ENCODE measurements at places on chromosomes 1 and 21.

- DNase-seq, result no peak
These were observed 34.8 kb downstream of the KIAA1614 start for GRCh38 chr1:180947499-180947885.

DNA sequence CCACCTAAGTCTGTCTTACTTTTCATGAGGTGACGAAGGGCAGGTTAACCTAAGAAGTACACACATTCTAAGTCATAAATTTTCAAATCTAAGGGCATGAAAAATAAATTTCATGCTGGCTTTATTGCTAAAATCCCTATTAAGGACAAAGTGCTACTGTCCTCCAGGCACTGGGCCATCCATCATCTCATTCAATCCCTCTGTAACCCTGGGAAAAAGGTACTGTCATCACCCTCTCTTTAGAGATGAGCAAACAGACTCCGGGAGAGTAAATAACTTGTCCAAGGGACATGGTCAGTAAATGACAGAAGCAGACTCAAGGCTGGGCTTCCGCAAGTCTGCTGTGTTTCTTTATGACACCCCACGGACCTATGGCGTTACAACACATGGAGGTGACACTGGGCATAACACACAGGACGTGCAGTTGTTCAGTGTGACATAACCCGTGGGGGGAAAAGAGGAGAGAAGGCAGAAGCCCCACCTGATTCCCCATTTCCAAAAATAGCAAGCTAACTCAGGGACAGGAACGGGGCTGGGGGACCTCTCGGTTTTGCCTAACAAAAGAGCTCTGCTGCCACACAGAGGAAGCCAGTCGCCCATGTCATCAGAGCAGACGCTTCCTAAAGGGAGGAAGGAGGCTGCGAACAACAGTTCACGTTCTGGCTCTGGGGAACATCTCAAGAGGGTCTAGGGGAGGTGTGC, 12.5 kb upstream of the SRM start:
- no peak for DNase-seq

DNA sequence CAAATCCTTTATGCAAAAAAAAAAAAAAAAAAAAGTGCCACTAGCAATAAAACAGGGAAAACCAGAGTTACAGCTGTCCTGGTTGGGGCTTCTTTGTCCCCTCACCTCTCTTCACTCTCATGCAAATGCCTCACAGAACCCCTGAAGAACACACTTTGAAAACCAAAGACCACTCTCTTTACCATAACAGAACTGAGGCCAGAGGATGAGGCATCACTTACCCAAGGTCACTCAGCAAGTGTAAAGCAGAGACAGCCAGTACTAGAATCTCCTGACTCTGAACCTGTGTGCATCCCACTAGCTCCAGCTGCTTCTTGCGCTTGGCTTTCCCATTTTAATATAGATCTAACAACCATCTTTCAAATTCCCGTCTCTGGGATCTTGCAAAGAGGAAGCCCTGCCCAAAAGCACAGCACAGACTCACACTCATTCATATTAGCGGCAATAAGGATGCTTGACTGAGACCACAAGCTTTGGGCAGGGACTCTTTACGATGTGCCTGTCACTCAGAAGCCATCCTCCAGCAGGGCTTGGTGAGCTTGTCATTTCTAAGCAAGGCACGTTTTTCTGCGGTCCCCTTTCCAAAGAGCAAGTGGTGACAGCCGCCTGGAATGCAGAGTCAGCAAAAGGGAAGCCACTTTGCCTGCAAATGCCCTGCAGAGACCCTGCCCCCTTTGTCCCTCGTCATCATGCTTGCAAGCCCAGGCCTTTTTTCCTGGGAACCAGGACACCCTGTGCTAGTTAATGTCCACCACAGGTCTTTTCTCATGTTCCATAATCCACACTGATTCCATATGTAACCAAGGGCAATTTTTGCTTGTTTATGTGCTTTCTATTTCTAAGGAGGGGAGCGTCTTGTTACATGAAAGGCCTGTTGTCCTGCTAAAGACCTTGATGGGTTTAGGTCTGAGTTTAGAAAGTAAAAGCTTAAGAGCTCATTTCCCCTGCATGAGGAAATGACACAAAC, 76.5 kb upstream of the NFIA start:
- no peak for DNase-seq

DNA sequence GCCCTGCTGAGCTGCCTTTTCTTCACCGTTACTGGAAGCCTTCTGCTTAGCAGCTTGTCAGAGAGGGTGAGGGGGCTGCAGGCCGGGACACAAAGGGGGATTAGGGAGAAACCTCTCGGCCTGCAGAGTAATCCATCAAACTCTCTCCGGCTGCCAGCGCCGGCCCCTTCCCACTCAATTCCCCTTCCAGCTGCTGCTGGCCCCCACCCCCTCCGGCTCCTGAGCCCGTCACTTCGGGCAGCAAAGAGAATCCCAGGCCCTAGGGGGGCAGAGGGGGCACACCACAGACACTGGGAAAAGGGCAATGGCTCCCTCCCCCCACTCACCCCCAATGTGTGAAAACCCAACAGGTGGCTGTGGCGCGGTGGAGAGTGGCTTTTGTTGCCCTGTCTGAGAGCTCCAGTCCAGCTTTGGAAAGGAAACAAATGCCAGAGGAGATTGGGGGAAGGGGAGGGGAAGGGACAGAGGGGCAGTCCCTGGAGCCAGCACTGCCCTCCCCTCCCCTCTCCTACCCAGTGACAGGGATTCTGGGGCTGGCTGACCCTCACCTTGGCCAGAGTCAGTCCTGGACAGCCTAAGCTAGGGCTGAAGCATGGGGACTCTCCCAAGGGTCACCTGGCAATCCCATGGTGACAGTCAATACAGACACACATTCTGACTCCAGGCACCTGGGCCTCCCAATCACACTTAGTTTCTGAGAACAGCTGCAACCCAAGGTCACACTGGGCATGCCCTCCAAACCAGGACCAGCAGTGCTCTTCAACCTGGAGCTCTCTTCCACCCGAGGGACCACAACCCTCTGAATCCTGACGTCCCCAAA, 9.5 kb downstream of the SLC45A3 start:
- no peak for DNase-seq

- no peak for DNase-seq
These were observed 48.6 kb downstream of the WDR4 start for GRCh38 chr21:42830456-42831455.

DNA sequence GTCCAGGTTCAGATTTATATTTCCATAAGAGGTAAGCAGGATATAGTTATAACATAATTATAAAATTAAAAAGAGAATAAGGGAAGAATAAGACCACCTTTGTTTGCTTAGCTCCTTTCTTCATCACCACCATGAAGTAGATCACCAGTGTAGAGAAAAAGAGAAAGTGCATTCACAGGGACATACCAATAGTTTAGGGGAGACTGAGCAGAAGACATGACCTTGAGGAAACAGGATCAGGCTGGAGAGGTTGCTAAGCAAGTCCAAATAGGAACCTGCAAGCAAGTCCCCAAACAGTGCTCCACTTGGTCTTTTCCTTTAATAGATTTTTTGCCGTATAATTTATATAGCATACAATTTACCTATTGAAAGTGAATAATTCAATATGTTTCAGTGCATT, 63.0 kb downstream of the KCNT2 start:
- no peak for DNase-seq

DNA sequence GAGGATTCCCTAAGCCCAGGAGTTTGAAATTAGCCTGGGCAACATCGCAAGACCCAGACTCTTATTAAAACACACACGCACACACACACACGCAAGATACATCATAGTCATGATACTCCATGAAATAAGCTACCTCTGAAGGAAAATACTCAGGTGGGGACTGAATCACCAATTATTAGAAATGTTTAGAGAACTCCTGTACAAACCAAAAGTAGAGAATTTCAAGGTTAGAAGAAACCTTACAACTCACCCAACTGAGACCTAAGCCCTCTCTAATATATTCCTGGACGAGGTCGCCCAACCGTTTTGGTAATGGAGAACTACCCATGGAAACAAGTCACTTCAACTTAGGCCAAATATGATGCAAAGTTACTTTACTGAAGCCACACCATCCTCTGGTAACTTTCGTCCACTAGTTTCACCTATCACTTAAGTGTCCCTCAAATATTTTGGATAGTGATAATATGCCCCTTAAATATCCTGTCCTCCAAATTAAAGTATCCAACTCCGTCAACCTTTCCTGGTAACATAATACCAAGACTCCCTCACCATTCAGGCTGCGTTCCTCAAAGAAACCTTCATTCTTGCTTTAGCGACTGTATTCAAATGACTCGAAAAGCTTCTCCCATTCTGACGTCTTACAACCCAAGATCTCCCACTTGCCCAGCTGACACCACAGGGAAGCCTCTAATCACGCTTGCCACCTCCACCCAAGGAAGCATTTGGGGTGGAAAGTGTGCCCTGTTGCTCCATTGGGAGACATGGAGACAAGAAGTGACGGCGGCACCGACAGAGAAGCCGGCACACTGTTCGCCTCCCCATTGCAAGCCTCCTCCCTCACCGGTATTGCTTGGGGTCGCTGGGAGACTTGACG, 856 bp downstream of the NRDC start:
- peak; percentile 56 for DNase-seq

DNA sequence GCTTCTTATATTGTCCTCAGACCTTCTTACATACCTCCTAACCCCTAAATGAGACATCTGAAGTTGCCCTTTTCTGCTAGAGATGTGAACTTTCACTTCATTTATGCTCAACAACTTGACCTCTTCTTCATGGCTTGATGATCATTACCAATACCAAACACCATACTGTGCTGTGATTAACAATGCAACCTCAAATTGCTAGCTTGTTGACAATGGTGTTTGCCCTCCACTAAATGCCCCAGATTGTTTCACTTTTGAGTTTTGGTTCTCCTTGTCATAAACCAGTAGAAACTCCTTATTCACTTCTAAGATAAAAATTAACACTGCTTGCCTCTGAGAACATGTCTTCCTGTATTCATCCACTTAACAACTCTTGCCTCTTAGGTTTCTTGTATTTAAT, 5.6 kb downstream of the JAK1 start:
- DNase-seq, result no peak
